ENCODE measurements at places on chromosomes 6 and 20.
A peak's percentile ranks its signal among the peaks of the same experiment; 100 is the strongest.

- DNase-seq, result no peak
Observed at GRCh38 chr6:31354864-31355582, 2.0 kb downstream of the HLA-B start.

DNA sequence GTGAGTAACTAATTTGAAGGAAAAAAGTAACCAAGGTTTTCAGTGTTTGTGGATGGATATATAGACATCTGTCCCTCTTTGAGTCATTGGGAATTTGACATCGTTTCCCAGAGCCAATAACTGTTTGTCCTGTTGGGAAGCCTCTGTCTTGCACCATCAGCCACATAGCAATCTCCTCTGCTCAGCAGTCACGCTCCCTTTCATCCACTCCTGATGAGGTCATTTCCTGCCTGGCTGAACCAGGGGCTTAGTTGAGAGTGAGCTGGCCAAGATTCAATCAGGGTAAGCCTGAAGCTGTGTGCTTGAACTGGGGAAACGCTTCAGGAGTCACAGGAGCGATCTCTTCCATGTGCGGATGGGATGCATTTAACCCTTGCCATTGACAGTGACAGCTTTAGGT lies 121.5 kb upstream of the FOXQ1 start:
- DNase-seq, result peak; percentile 92

DNA sequence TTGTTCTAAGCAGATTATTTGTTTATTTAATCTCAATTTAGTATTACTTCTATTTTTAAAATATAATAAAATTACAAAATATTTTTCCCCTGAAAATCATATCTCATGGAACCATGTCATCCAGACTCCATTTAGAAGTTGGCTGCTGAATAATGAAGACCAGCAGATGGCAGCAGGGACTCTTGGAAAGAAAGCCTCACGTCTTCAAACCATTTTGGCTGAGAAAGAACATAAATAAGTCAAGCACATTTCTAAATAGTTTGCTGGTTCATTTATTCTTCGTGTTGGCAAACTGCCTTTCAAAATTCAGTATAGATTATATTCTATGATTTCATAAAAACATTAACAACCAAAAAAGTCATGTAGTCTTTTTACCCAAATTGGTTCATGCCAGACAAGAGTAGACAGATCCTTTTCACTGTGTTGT lies 71.7 kb downstream of the RCAN2 start:
- DNase-seq, result peak; percentile 71

DNA sequence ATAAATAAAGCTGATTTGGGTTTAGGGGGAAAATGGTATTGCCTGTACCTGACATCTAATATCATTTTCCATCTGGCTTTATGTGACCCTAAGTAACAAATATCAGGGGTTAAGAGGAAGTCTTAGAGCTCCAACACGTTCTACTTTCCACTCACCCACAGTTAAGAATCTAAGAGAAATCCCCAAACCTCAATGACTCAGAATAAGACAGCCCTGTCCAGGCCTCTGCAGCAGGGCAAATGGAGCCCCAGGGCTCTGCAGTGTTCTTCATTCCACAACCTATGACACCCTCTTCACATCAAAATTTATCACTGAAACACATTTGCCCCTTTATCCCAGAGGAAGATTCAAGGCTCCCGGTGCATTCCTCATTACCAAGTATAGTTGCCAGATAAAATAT lies 20.3 kb upstream of the TENT5A start:
- DNase-seq, result peak; percentile 68

DNA sequence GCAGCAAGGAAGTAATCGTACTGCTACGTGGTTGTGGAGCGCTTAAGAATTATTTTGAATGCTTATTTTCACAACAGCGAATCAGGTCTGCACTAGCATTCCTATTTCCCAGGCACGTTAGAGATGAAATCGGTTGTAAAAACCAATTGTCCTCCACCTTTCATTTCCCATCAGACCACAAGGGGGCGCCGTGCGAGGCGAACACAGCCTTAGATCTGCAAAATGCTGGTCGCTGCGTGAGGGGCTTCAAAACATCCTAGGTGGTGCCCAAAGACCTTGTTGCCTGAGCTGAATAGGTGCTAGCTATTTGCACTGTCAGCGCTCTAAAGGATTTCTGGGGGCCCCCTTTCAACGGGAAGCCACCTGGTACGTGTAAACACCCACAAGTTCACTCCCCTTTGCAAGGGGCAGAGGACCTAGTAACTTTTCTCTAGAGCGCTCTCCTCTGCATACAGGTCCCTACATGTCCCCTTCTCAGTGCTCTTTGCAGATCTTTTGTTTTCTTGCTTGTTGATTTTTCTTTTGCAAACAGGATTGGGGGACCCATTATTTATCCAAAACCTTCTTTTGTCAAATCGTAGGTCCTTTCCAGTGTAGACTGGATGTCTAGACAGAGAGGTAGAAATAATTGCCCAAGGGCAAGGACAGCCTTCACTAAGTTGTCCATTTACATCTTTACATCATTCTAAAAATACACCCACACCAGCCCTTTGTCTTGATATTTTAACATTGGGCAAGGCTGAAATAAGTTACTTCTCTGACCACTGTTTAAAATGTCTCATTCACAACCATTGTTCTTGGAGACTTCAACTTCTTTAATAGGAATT lies 59.8 kb downstream of the NEDD9 start:
- DNase-seq, result peak; percentile 41

- DNase-seq, result no peak
Observed at GRCh38 chr6:143741480-143741879, 63.7 kb downstream of the PHACTR2 start.

- DNase-seq, result peak; percentile 46
Observed at GRCh38 chr6:105442369-105442768, 39.5 kb upstream of the PREP start.

DNA sequence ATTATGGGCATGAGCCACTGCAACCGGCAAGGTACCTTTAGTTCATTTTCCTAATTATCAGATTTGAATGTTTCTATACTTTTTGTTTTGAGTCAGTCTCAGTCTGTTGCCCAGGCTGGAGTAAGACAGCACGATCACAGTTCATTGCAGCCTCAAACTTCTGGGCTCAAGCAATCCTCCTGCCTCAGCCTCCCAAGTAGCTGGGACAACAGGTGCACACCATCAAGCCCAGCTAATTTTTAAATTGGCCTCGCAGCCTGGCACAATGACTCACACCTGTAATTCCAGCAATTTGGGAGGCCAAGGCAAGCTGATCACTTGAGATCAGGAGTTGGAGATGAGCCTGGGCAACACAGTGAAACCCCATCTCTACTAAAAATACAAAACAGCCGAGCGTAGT lies 24.4 kb downstream of the STAU1 start:
- DNase-seq, result no peak

GRCh38 chr20:63279931-63280330 lies 7.3 kb downstream of the ARFGAP1 start:
- no peak for DNase-seq

DNA sequence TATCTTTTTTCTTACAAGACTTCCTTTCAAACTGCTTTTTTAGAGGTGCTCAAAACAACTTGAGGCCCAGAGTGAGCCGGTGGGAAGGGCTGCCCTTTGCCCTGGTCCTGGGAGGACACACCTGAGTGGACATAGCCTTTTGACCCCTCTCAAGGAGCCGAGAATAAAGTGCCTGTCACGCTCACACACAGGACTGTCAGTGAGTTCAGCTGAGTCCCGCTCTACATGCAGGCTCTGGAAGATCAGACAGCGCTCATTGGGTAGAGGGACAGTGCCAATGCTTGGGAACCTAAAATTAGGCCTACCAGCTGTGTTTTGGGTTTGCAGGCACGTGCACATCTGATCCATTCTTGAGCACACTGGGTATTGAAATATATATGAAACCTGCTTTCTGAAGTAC lies 387.8 kb downstream of the CD83 start:
- no peak for DNase-seq

GRCh38 chr20:37071481-37071911 lies 24.3 kb downstream of the RBL1 start:
- DNase-seq, result peak; percentile 16

DNA sequence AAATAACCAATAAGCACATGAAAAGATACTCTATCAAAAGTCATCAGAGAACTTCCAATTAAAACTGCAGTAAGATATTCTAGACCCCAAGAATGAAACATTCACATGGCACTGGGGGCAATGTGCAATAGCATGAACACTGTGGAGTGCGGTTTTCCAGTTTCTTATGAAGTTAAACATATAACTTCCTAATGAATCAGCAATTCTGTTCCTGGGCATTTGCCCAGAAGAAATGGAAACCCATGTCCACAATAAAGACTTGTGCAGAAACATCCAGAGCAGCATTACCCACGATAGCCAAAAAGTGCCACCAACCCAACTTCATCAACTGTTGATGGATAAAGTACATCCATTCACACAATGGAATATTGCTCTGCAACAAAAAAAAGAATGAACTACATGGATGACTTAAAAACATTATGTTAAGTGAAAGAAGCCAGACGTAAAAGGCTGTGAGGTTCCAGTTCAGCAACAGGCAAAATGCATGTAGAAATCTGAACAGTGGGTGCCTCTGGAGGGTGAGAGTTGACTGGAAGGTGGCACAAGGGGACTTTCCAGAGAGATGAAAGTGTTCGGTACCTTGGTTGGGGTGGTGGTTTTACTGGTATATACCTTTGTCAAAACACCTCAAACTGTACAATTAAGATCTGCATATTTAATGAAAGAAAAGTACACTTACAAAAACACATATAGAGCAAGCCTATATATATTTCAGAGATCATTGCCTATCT lies 207.2 kb upstream of the ECI2 start:
- DNase-seq, result peak; percentile 29

- no peak for DNase-seq
Observed at GRCh38 chr20:37376324-37376723, 30.4 kb downstream of the SRC start.

DNA sequence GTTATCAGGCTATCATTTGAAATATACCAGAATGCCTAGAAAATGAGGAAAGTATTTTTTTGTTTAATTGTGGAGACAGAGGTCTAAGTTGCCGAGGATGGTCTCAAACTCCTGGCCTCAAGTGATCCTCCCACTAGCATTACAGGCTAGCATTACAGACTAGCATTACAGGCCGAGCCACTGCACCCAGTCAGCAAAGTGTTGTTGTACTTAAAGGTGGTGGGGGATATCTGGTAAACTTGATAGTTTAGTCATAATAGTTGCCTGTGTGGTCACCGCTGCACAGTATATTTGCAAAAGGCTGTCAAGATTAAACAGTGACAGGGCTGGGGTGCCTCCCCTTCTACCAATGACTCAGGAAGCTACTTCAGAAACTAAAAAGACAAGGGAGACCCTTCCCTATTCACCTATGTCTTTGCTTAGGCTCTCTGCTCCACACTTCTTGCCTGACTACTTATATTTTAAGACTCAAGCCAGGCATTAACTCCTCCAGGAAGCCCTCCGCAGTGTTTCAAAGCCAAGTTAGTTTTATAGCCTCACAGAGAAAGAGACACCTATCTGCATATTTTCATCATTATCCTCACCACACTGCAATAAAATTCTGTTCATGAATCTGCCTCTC lies 3.1 kb upstream of the AKIRIN2 start:
- DNase-seq, result no peak

DNA sequence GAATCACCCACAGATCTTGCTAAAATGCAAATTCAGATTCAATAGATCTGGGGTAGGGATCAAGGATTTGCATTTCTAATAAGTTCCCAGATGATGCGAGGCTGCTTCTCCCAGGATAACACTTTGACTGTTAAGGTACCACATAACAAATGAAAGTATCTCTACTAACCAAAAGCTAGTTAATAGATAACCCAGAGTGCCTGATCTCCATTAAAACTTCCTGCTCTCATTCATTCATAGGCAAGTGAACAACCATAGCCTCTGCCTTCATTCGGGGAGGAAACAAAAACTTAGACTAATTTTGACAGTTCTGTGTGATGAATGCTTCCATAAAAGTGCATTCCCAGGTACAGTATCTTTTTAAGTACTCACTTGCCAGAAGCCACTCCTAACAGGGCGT lies 265.6 kb upstream of the BTBD3 start:
- no peak for DNase-seq

- DNase-seq, result no peak
Observed at GRCh38 chr6:116101302-116101718, 657 bp downstream of the NT5DC1 start.

- DNase-seq, result no peak
Observed at GRCh38 chr6:136036601-136037000, 185.1 kb downstream of the PDE7B start.

DNA sequence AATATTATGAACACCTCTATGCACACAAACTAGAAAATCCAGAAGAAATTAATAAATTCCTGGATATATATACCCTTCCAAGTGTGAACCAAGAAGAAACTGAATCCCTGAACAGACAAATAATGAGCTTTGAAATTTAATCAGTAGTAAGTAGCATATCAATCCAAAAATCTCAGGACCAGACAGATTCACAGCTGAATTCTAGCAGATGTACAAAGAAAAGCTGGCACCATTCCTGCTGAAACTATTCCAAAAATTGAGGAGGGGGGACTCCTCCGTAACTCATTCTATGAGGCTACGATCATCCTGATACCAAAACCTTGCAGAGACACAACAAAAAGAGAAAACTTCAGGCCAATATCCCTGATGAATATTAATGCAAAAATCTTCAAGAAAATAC lies 67.0 kb upstream of the PDE7B start:
- no peak for DNase-seq

DNA sequence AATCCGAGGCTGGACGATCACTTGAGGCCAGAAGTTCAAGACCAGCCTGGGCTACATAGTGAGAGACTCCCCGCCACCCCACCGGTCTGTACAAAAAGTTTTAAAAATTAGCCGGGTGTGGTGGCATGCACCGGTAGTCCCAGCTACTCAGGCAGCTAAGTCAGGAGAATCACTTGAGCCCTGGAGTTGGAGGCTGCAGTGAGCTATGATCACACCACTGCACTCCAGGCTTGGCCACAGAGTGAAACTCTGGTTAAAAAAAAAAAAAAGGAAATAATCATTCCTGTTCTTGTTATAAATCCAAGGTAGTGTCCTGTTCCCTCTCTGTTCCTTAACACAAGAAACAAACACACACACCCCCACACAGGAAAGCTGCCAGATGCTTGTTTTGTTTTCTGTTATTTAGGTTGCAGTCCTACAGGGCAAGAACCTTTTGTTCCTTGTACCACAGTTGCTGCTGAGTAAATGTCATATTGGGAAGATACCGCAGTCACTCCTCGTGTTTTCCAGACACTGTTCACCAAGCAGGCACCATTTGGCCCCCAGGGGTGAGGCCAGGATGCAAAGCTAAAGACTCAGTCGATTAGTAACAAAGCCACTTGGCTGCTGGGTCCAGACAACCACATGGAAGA lies 28.9 kb downstream of the ASIP start:
- no peak for DNase-seq

DNA sequence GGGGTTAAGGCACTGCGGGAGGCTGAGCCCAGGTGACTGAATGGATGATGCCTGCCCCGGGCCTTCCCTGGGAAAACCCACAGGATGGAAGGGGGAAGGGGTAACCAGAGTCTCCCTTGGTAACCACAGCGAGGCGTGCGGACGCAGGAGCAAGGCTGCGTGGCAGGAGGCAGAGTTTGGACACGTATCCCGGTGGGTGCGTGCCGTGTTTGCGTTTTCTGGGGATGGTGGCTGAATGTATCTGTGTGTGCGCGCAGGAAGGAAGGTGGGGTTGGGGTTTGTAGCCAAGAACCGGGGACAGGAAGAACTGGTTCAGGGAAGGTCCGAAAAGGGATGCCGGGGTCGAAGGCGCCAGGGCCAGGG lies 1.8 kb downstream of the MDGA1 start:
- peak; percentile 35 for DNase-seq

All from fibroblast of upper back skin (primary cell).